ENCODE measurements at places on chromosomes 5 and 9.

- DNase-seq: no peak
Observed at GRCh38 chr9:7967093-7967827, 167.7 kb upstream of the DMAC1 start.

DNA sequence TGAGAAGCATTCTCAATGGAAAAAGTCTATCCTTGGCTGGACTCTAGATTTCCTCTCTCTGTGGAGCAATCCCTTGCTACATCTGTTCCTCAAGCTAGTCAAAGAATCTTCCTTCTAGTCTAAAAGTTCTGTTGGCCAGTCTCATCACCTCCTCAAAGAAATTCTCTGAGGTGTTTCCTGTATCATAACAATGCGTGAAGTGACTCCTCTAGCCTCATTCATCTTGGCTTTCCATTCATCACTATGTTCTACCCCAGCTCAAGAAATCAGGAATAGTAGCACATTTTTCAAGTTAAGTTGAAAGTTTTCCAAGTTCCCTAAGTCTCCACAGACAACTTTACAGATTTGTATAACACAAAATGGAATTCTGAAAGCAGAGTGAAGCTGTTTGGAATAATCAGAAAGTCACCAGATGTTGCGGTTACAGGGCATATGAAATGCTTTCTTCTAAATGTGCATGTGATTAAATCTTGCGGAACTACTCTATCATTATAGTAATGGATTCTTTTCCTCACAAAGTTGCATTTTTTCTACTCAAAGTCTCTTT lies 176.6 kb upstream of the FREM1 start:
- no peak for DNase-seq

DNA sequence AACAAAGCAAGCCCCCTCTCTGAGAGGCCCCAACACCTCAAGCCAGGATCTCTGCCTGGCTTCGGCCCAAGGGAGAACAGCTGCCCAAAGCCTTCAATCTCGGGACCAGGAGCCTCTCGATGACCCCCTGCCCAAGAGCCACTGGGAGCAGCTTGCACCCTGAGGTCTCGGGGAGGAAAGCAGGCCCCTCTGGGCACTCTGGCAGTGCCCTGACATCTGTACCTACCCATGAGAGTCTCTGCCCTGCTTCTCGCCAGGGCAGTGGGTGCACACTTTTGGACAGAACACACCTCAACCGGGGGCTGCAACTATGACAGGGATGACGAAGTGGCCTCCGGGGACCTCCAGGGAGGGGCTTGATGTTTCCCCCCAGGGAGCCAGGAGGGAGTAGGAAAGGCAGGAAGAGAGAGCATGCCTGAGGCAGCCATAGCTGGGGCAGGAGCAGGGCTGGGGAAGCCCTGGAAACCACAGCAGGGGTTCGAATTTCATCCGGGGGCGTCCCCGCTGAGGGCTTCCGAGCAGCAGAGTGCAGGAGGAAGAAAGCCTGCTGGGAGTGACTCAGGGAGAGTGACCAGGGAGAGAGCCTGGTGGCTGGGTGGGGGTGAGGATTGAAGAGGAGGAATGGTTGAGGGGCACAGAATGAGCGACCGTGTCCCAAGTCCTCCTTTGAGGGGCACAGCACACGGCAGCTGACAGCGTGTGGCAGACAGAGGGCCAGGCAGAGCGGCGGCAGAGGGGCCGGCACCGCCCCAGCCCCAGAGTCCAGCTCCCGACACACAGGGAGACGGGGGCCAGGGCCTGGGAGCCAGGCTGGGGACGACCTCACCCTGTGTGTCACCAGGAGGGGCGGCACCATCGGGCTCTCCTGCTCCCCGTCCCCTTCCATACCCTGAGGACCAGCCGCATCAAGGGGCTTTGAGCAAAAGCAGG lies 1.8 kb downstream of the LPCAT1 start:
- no peak for DNase-seq

DNA sequence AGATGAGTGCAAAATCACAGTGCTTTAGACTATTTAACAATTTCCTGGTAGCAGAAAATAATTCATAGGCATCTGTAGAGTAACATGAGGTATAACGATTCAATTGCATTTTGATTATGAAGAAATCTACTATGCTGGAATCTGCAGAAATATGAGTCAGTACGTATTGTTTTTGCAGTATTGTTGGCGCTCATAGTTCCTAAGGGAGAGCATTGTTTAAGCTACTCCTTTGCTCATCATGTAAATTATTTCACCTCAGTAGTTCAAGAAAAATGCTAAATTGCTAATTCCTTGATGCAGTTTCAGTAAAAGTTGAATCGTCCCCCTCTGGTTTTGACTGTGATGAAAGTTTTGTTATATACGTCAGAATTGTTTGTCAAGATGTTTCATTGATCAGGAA lies 458.4 kb downstream of the HINT1 start:
- DNase-seq: no peak

DNA sequence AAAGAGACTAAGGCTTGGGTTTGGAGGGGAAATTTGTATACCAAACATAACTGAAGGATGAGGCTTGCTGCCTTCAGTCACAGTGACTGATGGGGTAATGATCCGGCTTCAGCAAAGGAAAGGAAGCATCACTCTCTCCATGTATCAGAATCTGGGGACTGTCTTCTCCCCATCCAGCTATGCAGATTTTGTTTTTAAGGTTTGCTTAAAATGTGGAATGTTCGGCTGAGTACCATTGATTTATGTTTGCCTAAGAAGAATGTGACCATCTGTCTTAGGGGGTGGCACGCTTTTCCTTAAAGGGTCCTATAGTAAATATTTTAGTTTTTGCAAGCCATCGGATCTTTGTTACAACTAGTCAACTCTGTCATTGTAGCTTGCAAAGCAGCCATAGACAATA lies 291.9 kb downstream of the ARHGEF28 start:
- DNase-seq: no peak

- DNase-seq: no peak
Observed at GRCh38 chr5:6496207-6496584, 47.5 kb downstream of the UBE2QL1 start.

Data from G401 (cell line).